ENCODE measurements at places on chromosomes 12 and 14.

DNA sequence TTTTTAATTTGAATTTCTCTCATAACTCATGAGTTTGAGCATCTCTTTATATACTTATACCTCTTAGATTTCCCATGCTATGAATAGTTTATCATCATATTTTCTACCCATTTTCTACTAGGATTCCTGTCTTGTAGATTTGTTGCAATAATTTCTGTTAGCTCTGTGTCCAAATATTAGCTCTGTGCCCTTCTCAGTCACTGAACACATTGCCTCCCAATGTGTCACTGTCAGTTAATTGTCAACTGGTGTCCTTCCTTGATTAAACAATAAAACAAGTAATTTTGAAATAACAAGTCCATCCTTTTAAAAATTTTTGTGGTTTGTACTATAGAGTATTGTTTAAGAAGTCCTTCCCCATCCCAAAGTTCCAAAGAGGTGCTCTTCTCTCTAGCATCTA lies 4.2 kb upstream of the PAH start:
- DNase-seq = no peak

- no peak for DNase-seq
These were observed 638.3 kb upstream of the TMEM132C start for GRCh38 chr12:127628645-127629044.

- no peak for DNase-seq
These were observed 903 bp downstream of the PARPBP start for GRCh38 chr12:102120886-102121285.

- DNase-seq = no peak
These were observed 41.9 kb downstream of the ATP23 start for GRCh38 chr12:57983146-57983857.

DNA sequence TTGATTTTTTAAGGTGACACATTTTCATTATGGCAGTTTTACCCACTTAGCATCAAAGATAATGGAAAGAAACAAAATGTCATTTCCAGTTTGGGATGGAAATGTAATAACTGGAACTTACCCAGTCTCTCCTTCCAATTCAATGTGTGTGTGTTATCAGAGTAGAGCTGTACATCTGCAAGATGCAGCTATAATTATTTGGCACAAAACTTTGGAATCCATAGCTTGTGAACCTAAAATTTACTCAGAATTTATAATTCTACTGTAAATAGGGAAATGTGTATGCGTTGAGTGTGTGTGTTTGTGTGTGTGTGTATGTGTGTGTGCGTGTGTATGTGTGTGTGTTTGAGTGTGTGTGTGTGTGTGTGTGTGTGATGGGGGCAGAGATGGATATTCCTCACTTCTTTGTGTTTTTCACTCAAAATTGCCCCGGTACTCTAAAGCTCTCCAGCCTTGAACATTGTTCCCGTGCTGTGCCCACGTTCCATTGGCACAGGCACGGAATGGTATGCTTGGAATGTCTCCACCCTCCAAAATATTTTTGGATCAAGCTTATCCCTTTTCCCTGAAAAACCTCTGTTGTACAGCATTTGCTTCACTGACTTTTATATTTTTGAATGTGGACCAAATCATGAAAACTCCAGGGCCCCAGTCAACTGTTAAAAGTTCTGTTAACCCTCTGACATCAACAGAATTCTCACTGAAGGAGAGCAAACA lies 150.2 kb upstream of the BMP4 start:
- no peak for DNase-seq

DNA sequence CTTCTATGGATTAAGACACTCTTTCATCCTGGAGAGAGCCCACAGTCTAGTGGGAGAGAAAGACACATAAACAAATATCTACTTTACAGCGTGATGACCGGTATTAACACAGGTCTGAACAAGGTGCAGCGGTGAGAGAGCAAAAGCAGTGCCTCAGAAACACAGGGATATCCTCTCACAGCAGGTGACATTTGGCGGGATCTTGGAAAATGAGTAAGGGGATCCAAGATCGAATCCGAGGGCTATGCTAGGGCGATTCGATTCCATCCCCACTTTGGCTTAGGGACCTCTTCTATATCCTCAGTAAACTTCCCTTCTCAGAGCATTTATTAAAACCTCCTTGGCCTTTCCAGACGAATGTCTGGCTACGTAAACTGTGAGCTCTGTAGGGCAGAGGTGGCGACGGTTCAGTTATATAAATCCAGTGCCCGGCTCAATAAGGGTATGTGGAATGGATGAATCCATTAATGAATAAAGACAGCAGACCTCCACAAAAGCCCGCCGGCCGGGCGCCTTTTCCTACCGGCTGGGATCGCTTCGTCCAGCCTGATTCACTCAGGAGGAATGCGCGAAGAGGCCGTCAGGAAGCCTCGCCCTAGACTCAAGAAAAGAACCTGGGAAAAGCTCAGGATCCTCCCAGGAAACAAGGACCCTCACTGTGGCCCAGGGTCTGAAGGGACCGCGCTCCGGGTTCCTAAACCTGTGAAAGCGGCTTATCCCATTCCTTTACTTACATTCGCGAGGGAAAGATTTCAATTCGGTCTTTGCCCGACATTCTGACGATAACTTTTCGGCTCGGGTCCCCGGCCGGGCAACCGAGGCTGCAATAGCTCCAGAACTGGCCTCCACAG lies 455 bp downstream of the ATP6V1D start:
- no peak for DNase-seq

GRCh38 chr14:50697659-50698290 lies 29.7 kb upstream of the SAV1 start:
- DNase-seq = no peak

GRCh38 chr14:79482825-79483224 lies 728.5 kb downstream of the DIO2 start:
- no peak for DNase-seq

DNA sequence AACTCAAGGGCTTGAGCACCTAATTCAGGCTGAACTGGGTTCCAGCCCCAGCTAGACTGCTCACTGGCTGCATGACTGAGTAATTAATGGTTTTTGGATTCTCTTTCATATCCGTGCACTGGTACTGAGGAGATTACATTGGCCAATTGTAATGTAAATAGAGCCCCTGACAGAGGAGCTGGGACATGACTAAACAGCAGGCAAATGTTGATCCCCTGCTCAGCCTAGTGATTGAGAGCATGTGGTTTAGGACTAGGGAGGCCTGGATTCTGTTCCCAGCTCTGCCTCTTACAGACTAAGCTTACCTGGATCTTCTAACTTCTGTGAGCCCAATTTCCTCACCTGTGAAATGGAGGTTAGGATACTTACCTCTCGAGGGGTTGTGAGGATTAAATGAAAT lies 204.3 kb downstream of the ESR2 start:
- DNase-seq = no peak

GRCh38 chr12:115176741-115177400 lies 492.9 kb upstream of the TBX3 start:
- DNase-seq = no peak

- DNase-seq = no peak
These were observed 731.9 kb upstream of the FBXO33 start for GRCh38 chr14:40164083-40164482.

- DNase-seq = no peak
These were observed at the start of gene CACNA2D4 for GRCh38 chr12:1918081-1918883. TSS of gene CACNA2D4 (minus strand) at chr12:1918652. CDS start at chr12:1918473, 179 bp downstream.

- no peak for DNase-seq
These were observed 69.8 kb downstream of the RERG start for GRCh38 chr12:15151161-15152091.

GRCh38 chr12:94660436-94660835 lies 10.1 kb upstream of the TMCC3 start:
- DNase-seq = no peak

GRCh38 chr14:25103271-25103670 lies 53.3 kb upstream of the STXBP6 start:
- DNase-seq = no peak

DNA sequence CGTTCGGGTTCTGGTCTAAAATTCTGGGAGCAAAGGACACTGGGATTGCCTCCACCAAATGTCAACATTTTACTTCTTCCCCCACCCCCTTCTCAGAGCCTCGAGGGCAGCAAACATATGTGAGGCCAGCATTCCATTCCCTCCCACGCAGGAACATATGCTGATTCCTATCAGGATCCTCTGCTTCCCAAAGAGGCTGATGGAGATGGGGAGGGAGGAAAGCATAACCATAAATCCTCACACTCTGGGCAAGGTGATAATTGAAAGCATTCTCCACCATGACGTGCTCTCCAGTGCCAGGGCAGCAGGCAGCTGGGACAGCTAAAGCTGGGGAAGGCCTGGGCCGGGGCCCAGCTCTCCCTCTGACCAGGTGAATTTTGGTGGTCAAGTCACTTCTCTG lies 395.0 kb downstream of the ZFP36L1 start:
- DNase-seq = no peak

DNA sequence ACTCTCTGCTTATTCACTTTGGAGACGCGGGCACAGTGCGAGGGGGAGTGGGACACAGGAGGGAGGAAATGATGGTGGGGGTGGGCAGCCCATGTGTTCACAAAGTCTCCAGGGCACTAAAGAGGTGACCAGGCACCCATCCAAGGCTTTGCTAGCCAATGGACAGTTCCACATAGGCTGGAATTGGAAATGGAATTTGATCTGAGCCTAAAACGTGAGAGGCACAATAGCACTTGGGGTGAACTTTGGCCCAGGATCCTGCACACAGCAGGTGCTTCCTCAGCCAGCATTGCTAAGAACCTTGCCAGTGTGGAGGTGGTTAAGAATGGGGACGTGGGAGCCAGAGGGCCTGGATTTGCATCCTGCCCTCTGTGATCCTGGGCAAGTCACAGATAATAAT lies 193.8 kb downstream of the CHST11 start:
- DNase-seq = no peak

DNA sequence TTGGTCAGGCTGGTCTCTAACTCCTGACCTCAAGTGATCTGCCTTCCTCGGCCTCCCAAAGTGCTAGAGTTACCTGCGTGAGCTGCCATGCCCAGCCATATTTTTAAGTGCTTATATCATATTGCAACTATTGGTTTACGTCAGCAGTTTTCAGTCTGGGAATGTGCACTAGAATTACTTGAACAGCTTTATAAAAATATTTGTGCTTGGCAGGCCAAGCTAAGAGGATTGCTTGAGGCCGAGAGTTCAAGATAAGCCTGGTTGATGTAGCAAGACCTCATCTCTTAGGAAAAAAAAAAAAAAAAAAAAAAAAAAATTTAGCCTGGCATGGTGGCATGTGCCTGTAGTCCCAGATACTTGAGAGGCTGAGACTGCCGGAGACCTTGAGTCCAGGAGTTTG lies 17.1 kb downstream of the KIAA0586 start:
- DNase-seq = no peak

- DNase-seq = no peak
These were observed 1.1 kb upstream of the ATP23 start for GRCh38 chr12:57940052-57940914.

GRCh38 chr14:104158827-104159798 lies 20.7 kb downstream of the KIF26A start:
- DNase-seq = no peak

GRCh38 chr12:87119713-87120112 lies 863.5 kb upstream of the MGAT4C start:
- DNase-seq = no peak

GRCh38 chr14:23481979-23482822 lies 12.7 kb downstream of the NGDN start:
- DNase-seq = no peak

- DNase-seq = no peak
These were observed 1.3 kb downstream of the SBNO1 start for GRCh38 chr12:123363390-123363739.

- DNase-seq = no peak
These were observed 70.4 kb upstream of the KITLG start for GRCh38 chr12:88650715-88651114.

DNA sequence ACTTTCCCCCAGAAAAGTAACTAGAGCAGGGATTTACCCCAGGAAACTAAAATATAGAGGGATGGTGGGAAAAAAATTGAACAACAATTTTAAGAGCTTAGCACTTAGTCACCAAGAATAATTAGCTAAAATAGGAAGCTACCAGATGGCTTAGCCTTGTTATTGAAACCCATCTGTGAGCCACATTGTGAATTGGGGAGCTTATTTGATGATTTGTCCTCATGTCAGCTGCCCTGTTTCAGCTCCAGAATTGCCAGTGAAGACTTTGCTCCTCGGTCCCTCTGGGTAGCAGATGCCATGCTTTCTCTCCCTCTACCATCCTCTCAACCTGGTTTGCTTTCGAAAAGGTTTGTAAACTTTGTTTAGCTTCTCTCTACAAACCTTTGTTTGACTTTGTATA lies 67.7 kb upstream of the PTHLH start:
- no peak for DNase-seq

- no peak for DNase-seq
These were observed 18.3 kb upstream of the ATP2A2 start for GRCh38 chr12:110262442-110263388.

GRCh38 chr12:87779016-87779415 lies 250.2 kb downstream of the C12orf50 start:
- DNase-seq = no peak
